ENCODE measurements at places on chromosomes 13 and 19.
A peak's percentile ranks its signal among the peaks of the same experiment; 100 is the strongest.

GRCh38 chr13:87042946-87043345, 628.2 kb upstream of the SLITRK5 start:
- DNase-seq: peak; percentile 19

- no peak for DNase-seq
Observed at GRCh38 chr13:71540098-71540497, 326.9 kb downstream of the DACH1 start.

DNA sequence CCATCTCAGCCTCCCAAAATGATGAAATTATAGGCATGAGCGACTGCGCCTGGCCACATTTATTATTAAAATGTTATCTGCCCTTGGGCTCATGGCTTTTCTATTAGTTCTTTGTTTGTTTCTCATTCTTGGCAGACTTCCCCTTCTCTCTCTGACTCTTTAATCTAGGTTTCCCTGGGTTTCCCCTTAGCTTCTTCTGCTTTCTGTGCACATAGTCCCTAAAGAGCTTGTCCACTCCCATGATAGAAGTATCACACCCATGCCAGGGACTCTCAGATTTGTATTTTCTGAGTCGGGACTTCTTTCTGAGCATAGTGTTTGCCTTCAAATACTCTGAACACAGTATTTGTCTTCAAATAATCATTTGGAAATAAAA, 38.6 kb upstream of the ITM2B start:
- DNase-seq: no peak

- peak; percentile 25 for DNase-seq
Observed at GRCh38 chr13:29593605-29594297, 1.7 kb downstream of the SLC7A1 start.

- no peak for DNase-seq
Observed at GRCh38 chr19:18768997-18769891, 21.9 kb downstream of the COMP start.

DNA sequence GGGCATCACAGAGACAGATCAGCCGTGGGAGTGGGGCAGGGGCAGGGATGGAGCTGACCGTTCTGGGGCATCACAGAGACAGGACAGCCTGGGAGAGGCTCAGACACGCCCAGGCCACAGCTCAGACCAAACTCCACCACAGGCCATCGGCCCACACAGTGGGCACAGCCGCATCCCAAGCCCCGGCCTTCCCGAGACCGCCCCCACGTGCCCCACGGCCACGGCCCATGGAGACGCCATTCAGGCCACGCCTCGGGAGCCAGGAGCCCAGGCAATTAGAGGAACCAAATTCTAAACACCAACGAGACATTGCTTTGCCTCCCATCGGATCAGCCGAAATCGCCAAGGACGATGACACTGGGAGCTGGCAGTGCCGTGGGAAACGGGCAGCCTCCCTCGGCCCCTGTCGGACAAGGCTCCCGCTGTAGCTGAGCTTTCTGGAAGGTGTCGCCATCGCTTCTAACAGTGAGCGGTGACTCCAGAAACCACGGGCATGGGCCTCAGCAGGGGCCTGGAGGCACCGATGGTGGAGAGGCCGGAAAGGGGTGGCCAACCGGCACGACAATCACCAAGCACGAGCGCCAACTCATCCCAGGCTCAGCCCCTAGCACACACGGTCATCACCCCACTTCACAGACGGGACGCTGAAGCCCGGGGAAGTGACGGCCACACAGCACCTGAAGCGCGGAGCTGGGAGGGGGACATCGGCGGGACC, 2.4 kb downstream of the PIP5K1C start:
- no peak for DNase-seq

- DNase-seq: no peak
Observed at GRCh38 chr19:1272423-1273262, 2.7 kb upstream of the FAM174C start.

GRCh38 chr13:29260684-29261083, 334.8 kb downstream of the SLC7A1 start:
- peak; percentile 18 for DNase-seq

DNA sequence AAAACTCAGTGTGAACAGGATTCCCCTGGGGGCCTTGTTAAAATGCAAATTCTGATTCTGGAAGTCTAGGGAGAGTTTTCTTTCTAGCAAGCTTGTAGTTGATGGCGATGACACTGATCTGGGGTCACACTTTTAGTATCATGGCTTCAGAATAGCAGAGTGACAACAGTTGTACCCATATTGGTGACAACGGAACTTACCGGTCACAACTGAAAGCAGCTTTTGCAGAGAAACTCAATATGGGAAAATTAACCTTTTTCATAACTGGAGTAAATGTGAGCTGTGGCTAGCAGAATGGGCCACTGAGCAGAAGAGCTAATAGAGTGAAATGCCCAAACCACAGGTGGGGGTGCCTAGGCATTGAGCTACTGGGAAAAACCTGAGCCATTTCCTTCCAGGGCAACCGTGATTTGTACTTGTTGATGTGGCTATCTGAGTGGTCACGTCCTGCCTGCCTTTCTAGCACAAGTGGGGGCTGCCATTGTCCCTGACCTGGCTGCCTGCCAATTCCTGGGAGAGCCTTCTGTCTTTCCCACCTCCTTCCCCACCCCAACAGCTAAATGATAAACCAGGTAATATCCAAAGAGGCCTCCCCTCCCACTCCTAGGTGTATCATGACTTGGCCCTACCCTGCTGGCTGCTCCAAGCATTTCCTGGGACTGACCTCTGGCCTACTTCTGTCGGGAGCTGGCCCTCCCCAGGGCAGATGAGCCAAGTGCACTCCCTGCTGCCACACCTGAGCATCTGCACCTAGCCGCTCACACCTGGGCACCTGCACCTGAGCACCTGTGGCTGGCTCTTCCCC, 1.7 kb upstream of the SLC10A2 start:
- no peak for DNase-seq

Measured in RKO (cell line).